ENCODE measurements at places on chromosomes 5 and 9.

GRCh38 chr5:108798513-108799265 lies 51.0 kb downstream of the FER start:
- DNase-seq, result no peak
- H3K4me3 ChIP-seq, result no peak overlapping the region
- H3K27me3 ChIP-seq, result no peaks in the 10 kb centered on the region

GRCh38 chr5:143114481-143114880 lies 289.0 kb downstream of the NR3C1 start:
- no peaks in the 10 kb centered on the region for H3K27me3 ChIP-seq
- no peak overlapping the region for H3K27ac ChIP-seq
- H3K4me3 ChIP-seq, result no peak overlapping the region

DNA sequence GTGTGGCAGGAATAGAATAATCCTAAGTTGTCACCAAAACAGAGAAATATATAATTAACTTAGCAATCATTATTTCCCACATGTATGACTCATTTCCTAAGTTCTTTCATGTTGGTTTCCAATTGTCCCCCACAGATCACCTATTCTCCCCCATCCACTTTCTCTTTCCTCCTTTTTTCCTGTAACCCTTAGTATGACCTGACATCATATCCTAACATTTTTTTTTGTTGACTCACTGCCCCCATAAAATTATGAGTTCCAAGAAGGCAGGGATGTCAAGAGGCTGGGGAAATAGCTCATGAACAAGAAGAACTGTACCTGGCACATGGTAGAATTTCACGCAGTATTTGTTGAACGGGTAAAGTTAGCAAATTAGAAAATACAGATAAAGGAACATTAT lies 186.7 kb downstream of the DCP2 start:
- peaks cover 2% of the 10 kb centered on the region for H3K4me1 ChIP-seq
- no peak overlapping the region for H3K4me3 ChIP-seq
- no peak for DNase-seq
- no peaks in the 10 kb centered on the region for H3K27me3 ChIP-seq
- no peaks in the 10 kb centered on the region for H3K36me3 ChIP-seq

GRCh38 chr9:136667214-136667939 lies 4.7 kb downstream of the EGFL7 start:
- no peak overlapping the region for H3K27ac ChIP-seq
- H3K27me3 ChIP-seq, result no peaks in the 10 kb centered on the region
- no peak overlapping the region for H3K4me3 ChIP-seq
- DNase-seq, result no peak
- H3K36me3 ChIP-seq, result no peaks in the 10 kb centered on the region

DNA sequence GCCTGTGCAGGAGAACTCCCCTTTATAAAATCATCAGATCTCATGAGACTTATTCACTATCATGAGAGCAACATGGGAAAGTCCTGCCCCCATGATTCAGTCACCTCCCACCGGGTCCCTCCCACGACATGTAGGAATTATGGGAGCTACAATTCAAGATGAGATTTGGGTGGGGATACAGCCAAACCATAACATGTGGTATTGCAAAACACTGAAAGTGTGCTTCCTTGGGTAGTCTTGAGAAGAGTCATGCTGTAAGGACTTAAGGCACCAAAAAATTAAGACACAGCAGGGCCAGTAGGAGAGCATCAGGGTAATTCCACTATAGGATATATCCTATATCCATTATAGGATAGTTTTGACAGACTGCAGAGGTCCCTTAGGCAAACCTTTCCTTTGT lies 29.4 kb upstream of the GDNF start:
- H3K4me1 ChIP-seq, result no peaks in the 10 kb centered on the region
- DNase-seq, result no peak
- no peak overlapping the region for H3K27ac ChIP-seq

DNA sequence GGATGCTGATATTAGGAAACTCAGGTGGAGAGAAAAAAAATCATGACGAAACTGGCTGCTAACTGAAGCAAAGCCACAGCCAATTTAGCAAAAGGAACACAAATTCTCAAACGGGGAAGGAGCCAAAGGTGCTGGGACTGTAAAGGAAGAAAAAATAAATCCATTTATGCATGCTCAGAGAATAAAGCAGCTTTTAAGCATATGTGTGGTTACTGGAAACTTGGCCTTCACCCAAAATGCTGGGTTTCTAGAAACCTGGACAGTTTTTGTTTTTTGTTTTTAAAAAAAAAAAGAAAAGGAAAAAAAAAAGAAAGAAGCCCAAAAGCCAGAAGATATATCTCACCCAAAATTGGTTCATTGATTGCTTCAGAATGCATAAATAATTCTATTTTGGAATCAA lies 8.0 kb downstream of the WHRN start:
- H3K27me3 ChIP-seq, result no peaks in the 10 kb centered on the region
- no peak overlapping the region for H3K27ac ChIP-seq
- no peaks in the 10 kb centered on the region for H3K36me3 ChIP-seq
- H3K4me1 ChIP-seq, result no peaks in the 10 kb centered on the region
- H3K4me3 ChIP-seq, result no peak overlapping the region

All from aorta (tissue), 5 donors.